M059J (cell line): ENCODE measurements at places on chromosomes 13 and 19. TPM values are rescaled to one million over a fixed set of nuclear protein-coding genes. Genes with fewer than 3 reads are reported as not detected.

The RDH8 gene
- total RNA-seq, result not detected in 2 replicates

The BRCA2 gene
- 8.7 and 11.4 TPM in 2 replicates for total RNA-seq

The ZNF575 gene
- not detected in 2 replicates for total RNA-seq

The PRKCG gene
- not detected in 2 replicates for total RNA-seq

The ANKRD24 gene
- 0.12 and 0.20 TPM in 2 replicates for total RNA-seq

The LIM2 gene
- total RNA-seq, result not detected in 2 replicates

The ITPKC gene
- total RNA-seq, result 6.3 and 7.2 TPM in 2 replicates

The LNX2 gene
- 6.0 and 9.3 TPM in 2 replicates for total RNA-seq

The MAMSTR gene
- 0.81 and 1.0 TPM in 2 replicates for total RNA-seq
